ENCODE measurements at places on chromosomes 16 and 17.

- peak; percentile 69 for DNase-seq
Measured at GRCh38 chr17:80968602-80969029, 23.0 kb upstream of the CHMP6 start.

- DNase-seq: no peak
Measured at GRCh38 chr16:58481931-58482330, 18.0 kb upstream of the NDRG4 start.

- DNase-seq: no peak
Measured at GRCh38 chr16:1471569-1472194, 3.1 kb downstream of the CLCN7 start.

GRCh38 chr17:49572226-49572625 lies 3.4 kb upstream of the NXPH3 start:
- no peak for DNase-seq

DNA sequence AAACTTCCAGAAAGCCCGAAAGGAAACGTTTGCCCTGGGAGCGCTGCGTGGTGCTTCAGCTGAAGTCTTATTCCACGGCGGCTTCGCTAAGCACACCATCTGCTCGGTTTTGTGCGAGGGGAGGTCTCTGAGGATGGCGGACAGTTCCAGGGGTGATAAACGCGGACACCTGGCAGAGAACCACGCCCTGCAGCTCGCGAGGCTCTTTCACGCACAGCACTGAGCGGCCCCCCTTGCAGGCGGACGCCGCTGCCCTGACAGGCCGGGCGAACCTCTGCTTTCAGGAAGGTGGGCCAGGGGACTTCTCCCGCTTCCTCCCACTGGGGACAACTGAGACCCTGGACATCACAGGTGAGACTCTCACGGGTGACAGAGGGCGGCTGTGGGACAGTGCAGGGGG lies 3.7 kb downstream of the MVD start:
- DNase-seq: no peak

GRCh38 chr16:48113001-48113400 lies 42.8 kb downstream of the ABCC12 start:
- DNase-seq: no peak

GRCh38 chr16:30764816-30765465 lies 2.8 kb downstream of the RNF40 start:
- no peak for DNase-seq

DNA sequence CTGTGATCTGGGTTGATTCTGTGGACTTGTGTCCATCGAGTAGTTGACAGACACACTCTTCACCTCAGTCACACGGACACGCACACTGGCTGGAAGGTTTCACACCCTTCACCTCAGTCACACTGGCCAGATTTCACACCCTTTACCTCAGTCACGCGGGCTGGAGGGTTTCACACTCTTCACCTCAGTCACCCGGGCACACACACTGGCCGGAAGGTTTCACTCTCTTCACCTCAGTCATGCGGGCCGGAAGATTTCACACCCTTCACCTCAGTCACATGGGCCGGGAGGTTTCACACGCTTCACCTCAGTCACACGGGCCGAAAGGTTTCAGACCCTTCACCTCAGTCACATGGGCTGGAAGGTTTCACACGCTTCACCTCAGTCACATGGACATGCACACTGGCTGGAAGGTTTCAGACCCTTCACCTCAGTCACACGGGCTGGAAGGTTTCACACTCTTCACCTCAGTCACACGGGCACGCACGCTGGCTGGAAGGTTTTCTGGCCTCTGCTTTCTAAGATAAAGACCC lies 96.2 kb downstream of the PGS1 start:
- DNase-seq: no peak

DNA sequence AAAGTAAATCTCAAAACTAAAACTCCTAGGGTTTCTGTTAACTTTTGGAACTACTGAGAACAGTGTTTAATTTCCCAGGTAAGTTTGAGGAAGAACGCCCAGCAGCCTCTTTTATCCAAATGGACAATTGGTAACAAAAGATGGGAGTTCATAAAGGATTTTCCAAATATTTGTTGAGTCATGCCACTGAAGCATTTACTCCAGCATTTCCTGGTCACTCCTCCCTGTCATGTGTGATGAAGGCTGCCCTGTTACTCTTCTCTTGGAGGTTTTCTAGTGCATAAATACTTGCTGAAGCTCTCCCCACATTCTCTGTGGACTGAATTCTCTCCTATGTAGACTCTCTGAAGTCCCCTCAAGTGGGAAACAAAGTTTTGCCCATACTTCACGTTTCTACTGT lies 16.5 kb downstream of the ZNF75A start:
- no peak for DNase-seq

DNA sequence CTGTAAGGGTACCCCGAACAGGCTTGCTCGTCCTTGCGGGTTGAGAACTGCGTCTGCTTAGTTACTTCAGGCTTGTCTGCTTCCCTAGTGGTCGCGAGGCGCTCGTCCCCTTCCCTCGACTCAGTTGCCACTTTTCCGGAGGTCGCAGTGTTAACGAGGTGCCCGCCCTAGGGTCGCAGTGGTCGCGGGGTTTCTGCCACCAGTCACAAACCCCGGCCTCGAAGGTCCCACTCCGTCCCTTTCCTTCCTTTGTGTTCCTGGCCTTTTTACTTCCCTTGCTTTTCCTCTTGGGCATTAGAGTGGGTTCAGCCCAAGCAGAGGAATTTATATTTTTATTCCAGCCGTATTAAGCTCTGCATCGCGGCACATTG lies 299 bp downstream of the NUP85 start:
- no peak for DNase-seq

DNA sequence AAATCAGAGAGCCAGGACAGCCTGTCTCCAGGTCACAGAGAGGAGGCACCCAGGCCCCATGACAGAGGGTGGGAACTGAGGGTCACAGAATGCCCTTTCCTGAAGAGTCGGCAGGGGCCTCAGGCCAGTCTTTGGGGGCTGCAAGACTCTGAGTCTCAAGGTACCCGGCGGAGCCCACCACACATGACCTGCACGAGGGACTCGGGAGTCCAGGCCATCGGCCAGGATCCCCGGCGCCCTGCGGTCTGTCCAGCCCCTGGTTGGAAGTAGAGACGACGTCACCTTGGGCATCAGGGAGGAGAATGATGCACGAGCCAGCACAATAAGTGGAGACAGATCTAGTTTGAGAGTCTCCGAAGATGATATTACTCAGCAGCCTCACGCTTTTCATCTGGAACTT lies 234.7 kb upstream of the SDK2 start:
- no peak for DNase-seq

- no peak for DNase-seq
Measured at GRCh38 chr16:20850981-20851380, 44.7 kb downstream of the REXO5 start.

GRCh38 chr17:29368926-29369325 lies 21.2 kb upstream of the TAOK1 start:
- no peak for DNase-seq

- no peak for DNase-seq
Measured at GRCh38 chr17:57484826-57485565, 228.7 kb downstream of the MSI2 start.

GRCh38 chr17:7016418-7016817 lies 4.0 kb downstream of the RNASEK start:
- DNase-seq: no peak

DNA sequence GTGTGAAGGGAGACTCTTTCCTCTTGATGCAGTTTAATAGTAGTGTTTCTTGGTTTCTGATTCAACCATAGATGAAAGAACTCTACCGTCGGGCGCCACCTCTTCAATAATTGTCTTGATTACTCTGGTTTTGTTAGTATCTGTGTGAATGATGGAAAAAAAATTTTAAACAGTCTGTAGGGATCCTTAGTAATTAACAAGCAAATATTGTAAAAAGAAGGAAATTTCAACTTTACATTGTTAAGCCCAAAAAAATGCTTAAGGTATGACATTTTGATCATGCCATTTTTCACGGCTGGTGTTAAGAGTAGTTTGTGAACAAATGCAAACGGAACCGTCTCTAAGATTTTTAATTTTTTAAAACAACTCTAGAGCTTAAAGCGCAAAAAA lies 4.1 kb downstream of the KRT10 start:
- no peak for DNase-seq

GRCh38 chr17:1083451-1084187 lies 86.7 kb downstream of the TIMM22 start:
- no peak for DNase-seq

DNA sequence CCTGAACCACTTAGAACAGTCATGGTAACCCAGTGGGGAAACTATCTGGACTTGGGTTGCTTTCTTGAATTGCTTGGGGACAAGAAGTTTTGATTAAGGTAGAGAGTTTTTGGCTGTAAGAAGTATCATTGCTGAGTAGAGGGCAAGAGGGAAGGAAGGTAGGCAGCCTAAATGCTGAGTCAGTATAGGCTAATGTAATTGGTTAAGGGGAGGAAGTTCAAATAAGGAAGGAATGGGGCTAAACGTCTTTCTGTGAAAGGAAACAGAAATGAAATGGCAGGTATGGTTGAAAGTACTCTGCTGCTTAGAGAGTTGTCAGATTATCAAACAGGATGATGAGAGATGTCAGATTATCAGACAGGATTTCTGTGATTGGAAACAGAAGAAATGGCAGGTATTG lies 20.3 kb downstream of the KPNB1 start:
- no peak for DNase-seq

- no peak for DNase-seq
Measured at GRCh38 chr17:4304417-4305027, 40.7 kb upstream of the ANKFY1 start.

DNA sequence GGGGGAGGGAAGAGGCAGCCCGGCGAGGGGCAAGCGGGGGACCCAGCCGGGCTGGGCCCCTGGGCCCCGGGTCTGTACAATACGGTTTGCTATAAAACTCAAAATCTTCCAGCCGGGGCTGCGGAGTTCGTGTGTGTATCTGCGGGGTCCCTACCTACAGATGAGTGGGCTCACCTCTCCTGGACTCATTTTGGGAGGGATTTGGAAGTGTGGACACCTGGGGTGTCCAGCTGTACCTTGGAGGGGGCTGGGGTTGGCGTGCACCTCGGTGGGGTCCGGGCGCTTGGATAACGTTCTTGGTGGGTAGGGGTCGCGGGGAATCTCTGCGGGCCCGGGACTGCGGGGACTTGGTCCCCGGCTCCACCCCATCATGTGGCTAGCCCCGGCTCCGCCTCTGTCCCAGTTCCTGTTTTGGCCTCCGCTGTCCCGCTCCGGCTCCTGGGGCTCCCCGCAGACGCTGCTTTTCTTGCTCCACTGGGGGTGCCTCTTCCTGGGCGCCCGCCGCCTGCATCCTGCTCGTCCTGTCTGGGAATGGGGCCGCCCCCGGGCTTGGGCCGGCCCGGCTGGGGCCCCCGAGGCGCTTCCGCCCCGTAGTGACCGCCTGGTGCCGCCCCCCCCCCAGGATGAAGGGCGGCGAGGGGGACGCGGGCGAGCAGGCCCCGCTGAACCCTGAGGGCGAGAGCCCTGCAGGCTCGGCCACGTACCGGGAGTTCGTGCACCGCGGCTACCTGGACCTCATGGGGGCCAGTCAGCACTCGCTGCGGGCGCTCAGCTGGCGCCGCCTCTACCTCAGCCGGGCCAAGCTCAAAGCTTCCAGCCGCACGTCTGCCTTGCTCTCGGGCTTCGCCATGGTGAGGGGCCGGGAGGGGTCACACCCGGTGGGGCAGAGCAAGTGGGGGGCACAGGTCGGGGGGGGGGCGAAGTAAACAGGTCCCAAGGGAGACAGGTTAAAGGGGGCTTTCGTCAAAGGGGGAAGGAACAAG lies at the start of gene ORAI3:
Gene ORAI3, plus strand, starts transcription at position 402 of the 983 bp plus-strand sequence. Its CDS starts 222 bp downstream, at position 624.
- peak; percentile 14 for DNase-seq

DNA sequence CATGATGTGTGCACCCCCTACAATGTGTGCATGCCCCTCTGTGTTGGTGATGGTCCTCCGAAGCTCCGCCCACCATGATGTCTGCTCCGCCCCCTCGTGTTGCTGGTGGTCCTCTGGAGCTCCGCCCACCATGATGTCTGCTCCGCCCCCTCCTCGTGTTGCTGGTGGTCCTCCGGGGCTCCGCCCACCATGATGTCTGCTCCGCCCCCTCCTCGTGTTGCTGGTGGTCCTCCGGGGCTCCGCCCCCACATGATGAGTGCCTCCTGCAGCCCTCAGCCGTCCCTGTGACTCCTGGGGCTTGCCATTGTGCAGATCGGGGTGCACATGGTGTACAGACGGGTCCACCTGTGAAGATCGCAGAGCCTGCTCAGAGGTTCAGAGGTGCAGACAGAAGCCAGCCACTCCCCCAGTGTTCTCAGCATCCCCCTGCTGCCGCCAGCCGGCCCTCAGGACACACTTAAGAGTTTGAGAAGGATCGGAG lies 129.1 kb upstream of the CHMP6 start:
- DNase-seq: no peak

DNA sequence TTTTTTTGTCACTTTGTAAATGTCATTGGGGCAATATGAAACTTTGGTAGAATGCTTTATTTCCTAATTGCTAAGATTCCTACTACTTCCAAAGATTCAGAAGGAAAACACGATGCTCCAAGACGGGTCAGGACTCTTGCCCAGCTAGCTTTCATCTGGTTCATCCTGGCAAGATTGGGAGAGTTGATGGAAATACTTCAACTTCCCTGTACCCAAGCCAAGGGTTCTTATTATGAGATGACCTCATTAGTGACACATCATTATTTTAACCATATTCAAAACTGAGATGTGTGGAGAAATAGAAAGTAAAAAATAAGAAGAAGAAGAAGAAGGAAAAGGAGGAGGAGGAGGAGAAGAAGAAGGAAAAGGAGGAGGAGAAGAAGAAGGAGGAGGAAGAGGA lies 25.6 kb downstream of the SOX9 start:
- no peak for DNase-seq

GRCh38 chr17:28396635-28397239 lies 9.3 kb downstream of the SLC46A1 start:
- no peak for DNase-seq

GRCh38 chr16:54817432-54817831 lies 113.2 kb upstream of the IRX5 start:
- DNase-seq: peak; percentile 18

GRCh38 chr17:11264183-11264871 lies 23.3 kb downstream of the SHISA6 start:
- no peak for DNase-seq

- no peak for DNase-seq
Measured at GRCh38 chr16:6892966-6893365, 439.7 kb upstream of the RBFOX1 start.

- DNase-seq: no peak
Measured at GRCh38 chr17:45747911-45748310, 36.2 kb upstream of the CRHR1 start.

Measured in DMS 273 treated with DMSO at 0.1 percent for 48 hours (cell line).